ENCODE measurements at places on chromosomes 5 and 9. TPM values are rescaled to one million over a fixed set of nuclear protein-coding genes. Genes with fewer than 3 reads are reported as not detected.

DNA sequence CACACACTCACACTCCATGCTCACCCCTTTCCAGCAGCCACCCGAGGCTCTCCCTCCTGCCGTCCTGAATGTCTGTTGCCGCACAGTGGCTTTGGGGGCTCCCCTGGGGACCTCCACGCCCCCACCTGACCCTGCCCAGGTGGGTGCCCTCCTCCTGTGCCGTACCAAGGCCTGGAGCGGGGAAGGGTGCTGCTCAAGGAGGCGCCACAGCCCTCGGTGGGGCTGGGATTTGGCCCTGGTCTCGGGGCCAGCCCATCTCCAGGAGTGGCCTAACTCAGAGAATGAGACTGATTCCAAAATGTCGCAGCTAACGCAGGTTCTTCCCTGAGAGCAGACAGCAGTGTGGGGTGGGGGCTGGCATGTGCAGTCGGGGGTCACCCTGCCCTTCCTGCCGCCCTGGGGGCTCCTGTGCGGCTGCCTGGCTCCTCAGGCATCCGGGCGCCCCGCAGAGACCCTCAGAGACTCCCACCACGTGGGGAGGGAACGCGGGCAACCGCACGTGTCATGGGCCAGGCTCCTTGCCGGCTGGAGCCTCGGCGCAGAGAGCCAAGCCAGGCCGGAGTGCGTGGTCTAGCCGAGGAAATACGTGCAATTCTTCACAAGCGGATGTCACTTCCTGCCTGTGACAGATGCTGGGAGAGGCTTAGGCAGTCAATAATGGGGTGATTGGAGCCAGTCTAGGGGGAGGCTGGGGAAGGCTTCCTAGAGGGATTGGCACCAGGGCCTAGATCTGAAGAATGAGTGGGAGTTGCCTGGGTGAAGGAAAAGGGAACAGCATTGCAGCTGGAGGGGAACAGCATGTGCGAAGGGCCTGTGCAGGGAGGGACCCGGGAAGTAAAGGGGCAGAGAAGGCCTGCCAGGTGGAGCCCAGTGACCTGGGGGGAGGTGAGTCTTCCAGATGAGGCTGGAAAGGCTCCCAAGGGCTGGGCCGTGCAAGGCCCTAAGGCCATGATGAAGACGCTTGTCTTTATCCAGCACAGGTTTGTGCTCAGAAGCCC lies 44.1 kb downstream of the C9orf50 start:
- peaks cover 6% of the 10 kb centered on the region for H3K27me3 ChIP-seq
- DNase-seq = no peak
- H3K4me1 ChIP-seq = peaks cover 9% of the 10 kb centered on the region
- no peak overlapping the region for H3K27ac ChIP-seq
- H3K4me3 ChIP-seq = peak overlapping the region; percentile 4

Gene PCDHGA6
- total RNA-seq = 6.3 TPM

DNA sequence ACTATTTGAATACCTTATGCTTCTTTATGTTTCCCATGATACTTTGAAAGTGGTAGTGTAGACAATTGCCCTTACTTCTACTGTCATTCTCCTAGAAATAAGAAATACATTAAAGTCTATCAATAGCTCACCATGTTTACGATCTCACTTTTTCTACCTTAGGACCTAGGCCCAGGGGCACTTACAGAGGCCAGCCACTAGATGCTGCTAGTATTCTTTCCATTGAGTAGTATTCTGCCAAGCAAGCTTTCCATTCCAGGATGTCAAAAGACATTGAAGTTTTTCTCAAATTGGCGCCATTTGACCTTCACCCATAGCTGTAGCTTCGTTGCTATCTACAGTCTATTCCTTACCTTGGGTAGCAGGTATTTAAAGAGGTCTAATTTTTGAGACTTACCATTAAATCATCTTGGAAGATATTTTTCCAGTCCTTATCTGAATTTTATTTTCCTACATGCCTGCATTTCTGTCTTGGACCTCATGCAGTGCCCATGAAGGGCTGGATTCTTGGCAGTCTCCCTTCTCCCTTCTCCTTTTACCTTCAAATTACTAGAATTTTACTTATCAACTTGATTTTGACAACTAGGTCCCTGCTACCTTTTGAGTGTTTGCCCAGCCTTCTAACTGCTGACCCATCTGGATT lies 246.0 kb upstream of the NUDT12 start:
- no peaks in the 10 kb centered on the region for H3K36me3 ChIP-seq
- no peak overlapping the region for H3K27ac ChIP-seq
- peak; percentile 42 for DNase-seq
- H3K4me3 ChIP-seq = no peak overlapping the region
- no peaks in the 10 kb centered on the region for H3K27me3 ChIP-seq
- no peaks in the 10 kb centered on the region for H3K4me1 ChIP-seq

DNA sequence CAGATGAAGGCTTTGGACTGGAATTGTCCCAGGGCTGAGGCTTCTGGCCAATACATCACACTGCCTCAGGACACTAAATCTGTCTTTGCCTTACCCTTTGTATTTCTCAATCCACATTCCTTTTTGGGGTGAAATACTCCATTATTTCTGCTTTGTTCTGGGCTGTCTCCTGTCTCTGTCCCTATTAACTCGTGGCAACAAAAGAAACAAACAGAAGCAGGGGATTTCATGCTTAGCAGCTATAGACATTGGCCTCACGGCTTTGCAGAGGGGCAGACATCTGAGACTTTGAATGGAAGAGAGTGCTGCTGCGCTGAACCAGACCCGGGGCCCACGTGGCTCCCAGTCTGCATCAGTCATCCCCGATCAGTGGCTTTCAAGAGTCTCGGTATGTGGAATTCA lies 129.7 kb downstream of the ARL15 start:
- peak overlapping the region; percentile 8 for H3K27ac ChIP-seq
- no peaks in the 10 kb centered on the region for H3K36me3 ChIP-seq
- no peak for DNase-seq

Gene ANKRD55
- not detected for total RNA-seq

DNA sequence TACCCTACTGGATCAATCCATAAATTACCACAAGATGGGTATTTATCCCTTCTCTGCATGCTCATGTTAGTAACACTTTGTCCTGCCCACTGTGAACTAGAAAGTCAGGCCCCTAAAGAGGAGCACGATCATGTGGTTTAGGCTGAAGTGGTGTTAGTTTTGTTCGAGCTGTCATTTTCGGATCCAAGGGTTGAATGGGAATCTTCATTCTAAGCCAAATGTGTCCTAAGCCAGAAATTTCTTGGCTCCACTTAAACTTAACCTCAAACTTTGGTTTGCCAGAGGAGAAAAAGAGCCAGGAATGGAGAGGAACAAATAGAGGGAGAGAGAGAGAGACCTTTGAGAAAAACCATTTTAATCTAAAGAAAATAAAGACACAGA lies 837.7 kb upstream of the ZNF608 start:
- no peak overlapping the region for H3K27ac ChIP-seq
- no peak overlapping the region for H3K4me3 ChIP-seq

DNA sequence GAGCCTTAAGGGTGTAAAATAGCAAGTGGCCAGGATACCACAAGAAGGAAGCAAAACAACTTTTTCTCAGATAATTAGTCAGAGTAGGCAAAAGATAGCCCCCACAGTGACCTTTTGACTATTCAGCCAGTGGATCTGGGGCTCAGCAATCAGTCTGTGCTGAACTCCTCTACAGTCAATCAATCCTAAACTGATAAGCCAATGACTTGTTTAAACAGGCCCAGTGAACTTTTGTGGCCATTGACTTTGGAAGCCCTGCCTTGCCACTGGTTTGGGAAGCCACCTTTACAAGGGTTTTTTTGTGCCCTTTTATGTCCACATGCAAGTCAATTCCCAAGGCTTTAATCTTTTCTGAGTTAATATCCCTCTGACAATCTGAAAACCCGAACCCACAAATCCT lies 1565.0 kb upstream of the WWC1 start:
- no peak overlapping the region for H3K4me3 ChIP-seq
- peaks cover 4% of the 10 kb centered on the region for H3K4me1 ChIP-seq
- H3K36me3 ChIP-seq = no peaks in the 10 kb centered on the region
- no peak for DNase-seq
- no peak overlapping the region for H3K27ac ChIP-seq

DNA sequence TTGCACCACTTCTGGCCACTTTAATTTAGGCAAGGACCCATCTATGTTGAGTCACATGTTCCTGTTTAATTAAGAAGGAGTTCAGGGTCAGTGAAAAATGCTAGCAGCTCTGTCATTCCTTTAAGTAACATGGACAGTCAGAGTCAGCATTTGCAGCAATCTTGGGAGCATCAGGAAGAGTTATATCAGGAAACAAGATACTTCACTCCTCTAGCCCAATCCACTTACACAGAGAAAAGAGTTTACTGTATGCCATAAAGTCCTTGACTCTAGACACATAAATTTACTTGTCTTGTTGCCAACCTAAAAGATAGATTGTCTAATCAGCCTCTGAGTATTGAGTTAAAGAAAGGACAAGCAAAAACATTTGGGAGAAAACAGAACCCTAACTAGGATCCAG lies 266.7 kb downstream of the PJA2 start:
- no peaks in the 10 kb centered on the region for H3K36me3 ChIP-seq
- H3K4me1 ChIP-seq = peaks cover 4% of the 10 kb centered on the region
- no peak for DNase-seq
- H3K27ac ChIP-seq = no peak overlapping the region
- H3K27me3 ChIP-seq = peaks cover 4% of the 10 kb centered on the region
- no peak overlapping the region for H3K4me3 ChIP-seq

Gene CCNO
- not detected for total RNA-seq

GRCh38 chr9:69571032-69571431 lies 101.1 kb downstream of the APBA1 start:
- no peaks in the 10 kb centered on the region for H3K36me3 ChIP-seq
- no peak for DNase-seq
- H3K27me3 ChIP-seq = peaks cover 2% of the 10 kb centered on the region
- no peak overlapping the region for H3K4me3 ChIP-seq
- no peaks in the 10 kb centered on the region for H3K4me1 ChIP-seq

GRCh38 chr5:168449166-168449565 lies 37.1 kb upstream of the RARS1 start:
- H3K4me1 ChIP-seq = peaks cover 18% of the 10 kb centered on the region
- H3K27ac ChIP-seq = no peak overlapping the region
- peaks cover 2% of the 10 kb centered on the region for H3K27me3 ChIP-seq
- H3K36me3 ChIP-seq = no peaks in the 10 kb centered on the region
- DNase-seq = no peak
